ENCODE measurements at places on chromosomes 11 and 22.

GRCh38 chr22:49827853-49828598, at the start of gene BRD1:
TSS of gene BRD1 (minus strand) at chr22:49827873. CDS start at chr22:49824317, 3,556 bp downstream.
- peak; percentile 62 for DNase-seq

- peak; percentile 76 for DNase-seq
Measured at GRCh38 chr11:128956401-128957201, 13.9 kb upstream of the TP53AIP1 start.

- DNase-seq = peak; percentile 95
Measured at GRCh38 chr11:19380375-19380774, 139.6 kb upstream of the E2F8 start.

DNA sequence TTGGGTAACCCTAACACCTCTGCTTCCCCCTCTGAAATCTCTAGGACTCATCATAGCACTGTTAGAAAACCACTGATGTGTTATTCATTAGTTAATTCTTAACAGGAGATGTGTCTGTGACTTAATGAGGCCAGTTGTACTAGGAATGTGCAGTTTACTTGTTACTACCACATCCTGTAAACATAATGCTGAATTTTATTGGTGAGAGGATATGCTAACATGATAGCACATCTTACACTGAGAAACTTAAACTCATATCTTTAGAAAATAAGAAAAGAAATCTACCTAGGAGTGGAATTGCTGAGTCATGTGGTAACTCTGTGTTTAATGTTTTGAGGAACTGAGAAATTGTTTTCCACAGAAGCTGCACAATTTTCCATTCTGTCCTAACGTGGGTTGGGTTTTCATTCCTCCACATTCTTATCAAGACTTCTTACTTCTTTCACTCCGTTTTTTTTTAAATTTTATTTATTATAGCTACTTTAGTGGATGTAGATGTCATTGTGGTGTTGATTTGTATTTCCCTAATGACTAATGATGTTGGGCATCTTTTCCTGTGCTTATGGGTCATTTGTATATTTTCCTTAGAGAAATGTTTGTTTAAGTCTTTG, 33.7 kb downstream of the RNF121 start:
- peak; percentile 45 for DNase-seq

- no peak for DNase-seq
Measured at GRCh38 chr11:24903555-24903954, 406.7 kb downstream of the LUZP2 start.

- no peak for DNase-seq
Measured at GRCh38 chr11:67268081-67268961, 2.0 kb downstream of the GRK2 start.

GRCh38 chr11:17791144-17791543, 56.6 kb downstream of the KCNC1 start:
- no peak for DNase-seq

- DNase-seq = no peak
Measured at GRCh38 chr11:105130189-105130813, 9.3 kb downstream of the CARD18 start.

GRCh38 chr22:48895336-48895735, 932.3 kb downstream of the BRD1 start:
- DNase-seq = no peak

DNA sequence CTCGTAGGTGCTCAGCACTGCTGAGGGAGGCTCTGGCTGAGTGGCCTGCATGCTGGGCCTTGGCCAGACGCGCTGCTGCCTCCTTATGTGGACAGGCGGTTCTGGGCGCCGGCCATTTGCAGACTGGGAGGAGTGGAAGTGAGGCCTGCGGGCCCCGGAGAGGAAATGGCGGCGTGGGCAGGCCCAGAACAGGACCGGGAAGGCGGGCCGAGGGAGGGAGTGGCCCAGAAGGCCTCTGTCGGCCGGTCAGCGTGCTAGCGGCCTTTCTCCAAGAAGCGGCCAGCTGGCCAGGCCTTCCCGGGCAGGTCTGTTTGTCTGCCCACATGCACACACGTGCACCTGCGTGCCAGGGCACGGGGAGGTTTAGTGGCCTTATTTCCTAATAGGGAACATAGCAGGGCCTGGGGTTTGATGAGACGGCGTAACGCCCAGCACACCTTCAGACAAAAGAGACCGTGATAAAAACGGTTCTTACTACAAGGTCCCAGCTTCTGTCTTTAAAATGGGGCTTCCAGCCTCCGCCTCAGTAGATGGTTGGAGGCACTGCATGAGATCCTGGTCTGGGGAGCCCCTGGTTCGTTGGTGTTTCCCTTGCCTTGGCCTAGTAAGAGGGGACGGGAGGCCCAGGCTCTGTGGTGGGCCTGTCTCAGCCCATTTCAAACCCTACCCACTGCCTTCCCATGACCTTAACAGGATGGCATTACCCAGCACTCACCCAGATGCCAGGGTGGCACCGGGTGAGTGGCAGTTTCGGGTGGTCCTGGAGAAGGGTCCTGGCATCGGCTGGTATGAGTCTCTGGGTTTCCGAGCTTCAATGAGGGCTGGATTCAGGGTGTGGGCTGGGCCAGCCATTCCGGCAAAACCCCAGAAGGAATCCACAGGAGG, 65.1 kb upstream of the PPARA start:
- peak; percentile 59 for DNase-seq

DNA sequence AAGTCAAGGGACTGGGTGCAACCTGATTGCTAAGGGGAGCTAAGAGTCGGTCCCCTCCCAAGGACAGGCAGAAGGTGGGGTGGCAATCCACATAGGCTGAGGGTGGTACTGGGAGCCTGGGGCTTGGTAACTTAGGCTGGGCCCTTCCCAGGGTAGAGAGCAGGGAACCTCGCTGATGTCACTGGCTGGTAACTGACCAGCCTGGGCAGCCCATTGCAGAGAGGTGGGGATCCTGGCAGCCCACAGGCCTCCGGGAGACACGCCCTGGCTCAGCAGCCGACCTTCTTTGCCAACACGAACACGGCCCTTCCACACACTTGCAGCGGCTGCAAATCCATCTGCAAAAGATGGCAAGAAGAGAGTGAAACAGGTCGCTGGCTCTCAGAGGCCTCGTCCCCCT, 25.4 kb downstream of the A4GALT start:
- DNase-seq = no peak

DNA sequence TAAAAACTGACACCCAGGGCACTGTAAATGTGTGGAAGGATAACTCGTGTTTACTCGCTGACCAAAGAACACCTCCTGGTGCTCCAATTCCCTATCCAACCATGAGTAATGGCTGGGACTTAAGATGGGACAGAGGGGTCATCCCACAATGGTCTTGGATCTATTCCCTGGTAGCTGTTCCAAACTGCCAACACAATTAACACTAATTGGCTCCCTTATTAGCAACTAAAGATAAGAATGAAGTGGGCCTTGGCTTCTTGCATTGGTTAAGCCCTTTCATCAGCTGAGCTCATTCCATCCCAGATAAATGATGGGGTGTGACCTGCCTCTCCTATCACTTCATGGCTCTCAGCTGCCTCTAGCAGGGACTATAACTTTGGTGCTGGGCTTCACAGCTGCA, 1.5 kb upstream of the SIK3 start:
- DNase-seq = no peak

GRCh38 chr22:20782596-20783299, 8.8 kb downstream of the SERPIND1 start:
- no peak for DNase-seq

DNA sequence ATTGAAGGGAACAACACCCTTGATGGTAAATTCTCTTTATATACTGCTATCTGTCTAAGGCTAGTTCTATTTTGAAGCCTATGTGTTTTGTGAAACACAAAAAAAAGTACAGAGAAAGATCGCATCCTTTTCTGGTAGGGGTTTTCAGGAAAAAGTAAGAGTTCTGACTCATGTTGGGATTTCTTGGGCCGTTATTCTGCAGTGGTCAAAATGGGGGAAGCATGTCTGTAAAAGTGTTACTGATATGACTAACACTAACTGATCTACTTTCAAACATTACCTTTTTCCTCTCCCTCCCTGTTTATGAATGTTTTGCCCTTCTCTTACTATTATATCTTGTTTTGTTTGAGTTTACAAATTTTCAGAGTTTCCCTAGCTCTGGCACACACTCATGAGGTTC, 53.9 kb downstream of the CTNND1 start:
- no peak for DNase-seq

DNA sequence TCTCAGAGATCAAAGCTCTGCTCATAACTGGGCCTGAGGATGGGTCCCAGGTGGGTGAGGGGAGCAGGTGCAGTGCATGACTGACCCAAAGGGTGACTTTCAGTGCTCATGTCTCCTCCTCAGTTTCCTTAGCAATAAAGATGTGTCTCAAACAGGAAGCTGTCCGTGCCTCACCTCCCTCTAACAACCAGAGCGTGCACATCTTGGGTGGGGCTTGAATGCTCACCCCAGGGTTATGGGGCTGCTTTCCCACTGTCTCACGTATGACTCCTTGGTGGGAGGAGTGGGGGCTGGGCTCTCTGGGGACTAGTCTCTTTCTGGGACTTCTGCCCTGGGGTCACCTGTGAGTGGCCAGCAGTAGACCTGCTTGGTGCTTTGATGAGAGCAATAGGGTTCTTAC, 53.9 kb upstream of the PHOX2A start:
- DNase-seq = no peak

GRCh38 chr22:35197886-35198285, 59.4 kb upstream of the HMGXB4 start:
- DNase-seq = no peak

GRCh38 chr11:34512840-34513681, 533 bp downstream of the ELF5 start:
- peak; percentile 59 for DNase-seq

GRCh38 chr11:132779497-132779896, 752.8 kb downstream of the OPCML start:
- DNase-seq = peak; percentile 21

GRCh38 chr11:85896876-85897275, 41.7 kb downstream of the CCDC83 start:
- no peak for DNase-seq

- DNase-seq = no peak
Measured at GRCh38 chr11:124943254-124943616, 7.4 kb upstream of the HEPACAM start.
